CD4-positive, alpha-beta T cell treated with Interleukin-10 for 1 hour (primary cell): ENCODE measurements at places on chromosomes 2 and 18.

DNA sequence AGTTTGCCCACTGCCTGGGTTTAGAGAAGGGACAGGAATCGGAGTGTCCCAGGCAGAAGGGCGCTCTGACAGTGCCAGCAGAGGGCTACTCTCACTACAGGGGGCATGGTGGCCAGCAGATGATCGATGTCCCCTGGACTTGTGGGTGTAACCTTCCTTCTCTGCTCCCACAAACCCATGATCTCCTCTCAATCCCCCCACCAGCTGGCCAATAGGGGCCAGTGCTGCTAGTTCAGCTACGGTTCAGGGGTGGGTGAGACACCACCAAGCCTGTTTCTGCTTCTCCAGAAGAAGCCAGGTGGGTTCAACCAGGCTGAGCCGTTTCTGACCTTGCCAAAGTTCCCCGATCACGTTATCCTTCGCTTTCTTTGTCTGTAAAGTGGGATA, 1.3 kb downstream of the NPPC start:
- no peak for DNase-seq

DNA sequence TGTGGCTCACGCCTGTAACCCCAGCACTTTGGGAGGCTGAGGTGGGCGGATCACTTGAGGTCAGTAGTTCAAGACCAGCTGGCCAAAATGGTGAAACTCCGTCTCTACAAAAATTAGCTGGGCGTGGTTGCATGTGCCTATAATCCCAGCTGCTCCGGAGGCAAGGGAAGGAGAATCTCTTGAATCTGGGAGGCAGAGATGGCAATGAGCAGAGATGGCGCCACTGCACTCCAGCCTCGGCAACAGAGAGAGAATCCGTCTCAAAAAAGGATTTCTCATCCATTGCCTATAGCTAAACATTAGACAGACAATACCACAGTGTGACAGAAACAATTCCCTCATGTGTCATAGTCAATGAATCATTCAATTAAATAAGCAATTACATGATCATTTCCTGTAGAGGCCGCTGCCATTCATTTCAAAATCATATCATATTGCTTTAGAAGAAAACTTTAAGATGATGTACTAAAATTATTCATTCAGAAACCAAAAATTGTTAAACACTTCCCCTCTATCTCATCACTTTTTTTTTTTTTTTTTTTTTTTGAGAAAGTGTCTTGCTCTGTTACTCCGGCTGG, 69.5 kb upstream of the TGIF1 start:
- peak; percentile 52 for DNase-seq

- DNase-seq: no peak
These were observed 322.1 kb downstream of the CNTNAP5 start for GRCh38 chr2:124347209-124347608.

GRCh38 chr18:75375341-75375740, 52.2 kb downstream of the SMIM21 start:
- no peak for DNase-seq

- DNase-seq: no peak
These were observed 248.0 kb downstream of the IKZF2 start for GRCh38 chr2:212903413-212903812.

DNA sequence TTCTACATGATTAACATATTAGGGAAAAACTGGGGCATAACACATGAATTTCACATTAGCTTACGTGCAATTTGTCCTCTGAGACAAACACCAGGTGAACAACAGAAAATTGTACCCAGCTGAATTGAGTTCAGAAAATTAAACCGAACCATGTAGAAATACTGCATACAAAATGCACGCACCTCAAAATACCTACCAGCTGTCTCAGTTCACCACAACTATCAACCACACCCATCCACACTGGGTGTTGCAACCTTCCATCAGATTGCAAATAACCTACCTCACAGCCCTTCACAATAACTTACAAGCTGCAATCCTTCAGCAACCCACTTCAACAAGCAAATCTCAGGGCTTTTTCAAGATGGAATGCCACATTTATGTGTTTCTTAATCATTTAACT, 55.9 kb downstream of the UNC50 start:
- DNase-seq: peak; percentile 71

DNA sequence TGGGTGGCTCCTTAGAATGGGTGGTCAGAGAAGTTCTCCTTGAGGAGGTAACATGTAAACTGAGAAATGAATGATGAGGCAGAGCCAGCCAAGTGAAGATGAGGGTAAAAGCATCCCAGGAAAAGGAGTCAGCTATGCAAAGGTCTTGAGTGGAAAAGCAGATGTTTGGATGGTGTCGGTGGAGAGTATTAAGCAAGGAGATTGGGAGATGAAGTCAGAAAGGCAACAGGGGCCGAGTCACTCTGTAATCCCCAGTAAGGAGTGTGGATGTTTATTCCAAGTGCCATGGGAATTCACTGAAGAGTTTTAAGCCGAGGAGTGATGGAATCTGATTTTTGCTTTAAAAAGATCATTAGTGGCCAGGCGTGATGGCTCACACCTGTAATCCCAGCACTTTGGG, 3.4 kb upstream of the STAMBP start:
- DNase-seq: no peak

- DNase-seq: no peak
These were observed 74.7 kb upstream of the TMEM200C start for GRCh38 chr18:5969989-5970403.

DNA sequence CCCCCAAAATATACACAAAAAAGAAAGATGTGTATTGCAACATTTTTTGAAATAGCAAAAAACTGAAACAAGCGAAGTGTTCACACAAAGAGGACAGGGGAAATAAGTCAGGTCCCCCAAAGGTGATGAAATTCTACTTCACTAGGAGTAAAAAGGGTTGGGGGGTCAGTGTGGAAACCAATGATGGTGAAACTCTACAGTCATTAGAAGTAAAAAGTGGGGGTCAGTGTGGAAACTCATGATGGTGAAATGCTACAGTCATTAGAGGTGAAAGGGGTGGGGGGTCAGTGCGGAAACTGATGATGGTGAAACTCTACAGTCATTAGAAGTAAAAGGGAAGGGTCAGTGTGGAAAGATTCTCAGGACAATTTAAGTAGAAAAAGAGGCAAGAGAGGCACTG, 298.2 kb downstream of the EIPR1 start:
- no peak for DNase-seq

GRCh38 chr18:40215979-40216378, 1739.1 kb upstream of the PIK3C3 start:
- DNase-seq: no peak

DNA sequence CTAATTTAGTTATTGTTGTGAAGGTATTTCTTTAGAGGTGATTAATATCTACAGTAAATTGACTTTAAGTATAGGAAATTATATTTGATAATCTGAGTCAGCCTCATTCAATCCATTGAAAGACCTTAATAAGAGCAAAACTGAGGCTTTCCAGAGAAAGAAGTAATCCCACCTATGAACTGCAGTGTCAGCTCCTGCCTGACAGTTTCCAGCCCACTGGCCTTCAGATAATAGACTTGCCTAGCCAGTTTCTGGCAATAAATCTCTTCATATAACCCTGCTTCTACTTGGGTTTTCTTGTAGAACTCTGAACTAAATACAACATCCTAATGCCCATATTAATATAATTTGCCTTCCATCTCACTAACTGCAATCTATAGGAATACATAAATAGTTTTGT, 437.9 kb upstream of the UBE2E3 start:
- no peak for DNase-seq

- no peak for DNase-seq
These were observed 192.0 kb downstream of the NBAS start for GRCh38 chr2:15369129-15369528.

DNA sequence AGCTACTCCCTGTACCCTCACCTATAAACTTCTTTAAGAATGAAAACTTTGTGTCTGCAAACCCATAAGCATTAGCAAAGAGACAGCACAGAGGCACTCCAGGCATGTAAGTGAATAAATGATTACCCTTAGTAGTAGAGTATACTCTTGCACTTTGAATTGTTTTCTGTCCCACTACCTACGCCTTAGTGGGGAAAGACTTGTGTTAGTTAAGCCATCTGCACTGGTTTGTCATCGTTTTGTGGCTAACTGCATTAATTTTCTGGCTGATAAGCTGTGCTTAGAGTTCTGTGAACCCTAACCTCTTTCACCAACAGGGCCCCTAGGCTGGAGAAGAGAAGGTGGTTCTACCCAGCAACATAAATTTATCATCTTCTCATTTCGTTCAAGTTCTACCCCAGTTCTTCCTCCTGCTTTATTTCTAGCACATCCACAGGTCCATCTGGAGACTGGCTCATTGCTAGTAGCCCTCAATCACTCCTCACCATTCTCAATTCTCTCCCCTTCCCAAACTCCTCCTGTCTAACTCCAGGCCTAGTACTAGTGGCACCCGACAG, 710 bp downstream of the LMAN2L start:
- DNase-seq: no peak

- DNase-seq: no peak
These were observed 1.7 kb downstream of the ROCK2 start for GRCh38 chr2:11342551-11343367.

- DNase-seq: no peak
These were observed 169.6 kb upstream of the BOD1L2 start for GRCh38 chr18:56977309-56977708.

- no peak for DNase-seq
These were observed 1.8 kb upstream of the RNF149 start for GRCh38 chr2:101310090-101310833.

GRCh38 chr2:42693013-42693615, 70.8 kb downstream of the OXER1 start:
- no peak for DNase-seq

DNA sequence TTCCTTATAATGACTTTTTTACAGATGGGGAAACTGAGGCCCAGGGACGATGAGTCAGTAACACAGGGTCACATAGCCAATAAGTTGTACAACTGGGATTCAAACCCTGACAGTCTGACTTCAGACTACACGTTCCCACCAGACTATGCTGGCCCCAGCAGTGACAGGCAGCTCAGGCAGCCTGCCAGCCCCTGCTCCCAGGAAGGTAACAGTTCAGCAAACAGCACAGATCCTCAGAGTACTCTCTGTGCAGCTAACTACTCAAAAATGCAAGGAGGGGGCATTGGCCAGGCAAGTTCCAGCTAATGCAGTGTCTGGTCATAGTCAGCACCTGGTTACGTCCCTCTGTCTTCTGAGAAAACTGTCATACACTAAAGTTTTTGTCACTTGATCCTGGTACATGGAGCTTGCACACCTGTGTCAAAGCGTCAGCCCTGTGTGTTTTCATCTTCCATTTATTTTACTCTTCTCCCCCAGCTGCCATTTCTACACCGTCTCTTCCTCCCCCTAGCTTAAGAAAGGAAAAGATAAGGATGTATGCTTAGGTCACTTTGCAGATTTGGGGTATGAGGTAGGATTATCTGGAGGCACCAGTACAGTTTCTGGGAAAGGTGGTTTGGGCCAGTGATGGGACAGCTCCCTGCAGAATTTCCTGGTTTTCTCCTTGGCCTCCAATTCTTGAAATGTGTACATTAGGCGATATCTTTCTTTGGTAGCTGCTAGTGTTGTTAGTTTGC, 4.5 kb downstream of the SMARCAL1 start:
- DNase-seq: no peak

- no peak for DNase-seq
These were observed 13.9 kb upstream of the SLC1A4 start for GRCh38 chr2:64975232-64975821.

DNA sequence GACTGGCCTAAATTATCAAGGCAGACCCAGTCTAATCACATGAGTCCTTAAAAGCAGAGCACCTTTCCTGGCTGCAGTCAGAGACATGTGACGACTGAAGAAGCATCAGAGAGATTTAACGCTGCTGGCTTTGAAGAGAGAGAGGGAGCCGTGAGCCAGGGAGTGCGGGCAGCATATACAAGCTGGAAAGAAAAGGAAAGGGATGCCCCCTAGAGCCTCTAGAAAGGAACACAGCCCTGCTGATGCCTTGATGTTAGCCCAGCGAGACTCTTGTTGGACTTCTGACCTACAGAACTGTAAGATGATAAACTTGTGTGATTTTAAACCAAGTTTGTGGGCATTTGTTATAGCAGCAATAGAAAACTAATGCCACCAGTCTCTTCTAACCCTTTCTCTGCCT, 58.1 kb downstream of the HEATR5B start:
- DNase-seq: no peak

DNA sequence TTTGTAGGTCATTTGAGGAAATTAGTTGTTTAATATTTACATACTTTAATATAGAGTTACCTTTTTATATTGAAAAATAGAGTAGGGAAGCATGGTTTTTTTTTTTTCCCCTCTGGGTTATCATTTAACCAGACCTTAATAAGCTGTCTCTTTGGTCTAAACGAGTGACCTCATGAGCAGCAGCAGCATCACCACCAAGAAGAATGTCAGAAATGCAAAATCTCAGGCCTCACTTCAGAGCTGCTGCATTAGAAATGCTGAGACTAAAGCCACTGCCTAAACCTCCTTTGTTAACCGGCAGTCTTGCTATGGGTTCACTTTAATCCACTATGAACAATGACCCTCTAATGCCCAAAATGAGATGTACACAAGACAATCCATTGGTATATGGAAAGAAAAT, 733.7 kb upstream of the FAM98A start:
- DNase-seq: no peak

DNA sequence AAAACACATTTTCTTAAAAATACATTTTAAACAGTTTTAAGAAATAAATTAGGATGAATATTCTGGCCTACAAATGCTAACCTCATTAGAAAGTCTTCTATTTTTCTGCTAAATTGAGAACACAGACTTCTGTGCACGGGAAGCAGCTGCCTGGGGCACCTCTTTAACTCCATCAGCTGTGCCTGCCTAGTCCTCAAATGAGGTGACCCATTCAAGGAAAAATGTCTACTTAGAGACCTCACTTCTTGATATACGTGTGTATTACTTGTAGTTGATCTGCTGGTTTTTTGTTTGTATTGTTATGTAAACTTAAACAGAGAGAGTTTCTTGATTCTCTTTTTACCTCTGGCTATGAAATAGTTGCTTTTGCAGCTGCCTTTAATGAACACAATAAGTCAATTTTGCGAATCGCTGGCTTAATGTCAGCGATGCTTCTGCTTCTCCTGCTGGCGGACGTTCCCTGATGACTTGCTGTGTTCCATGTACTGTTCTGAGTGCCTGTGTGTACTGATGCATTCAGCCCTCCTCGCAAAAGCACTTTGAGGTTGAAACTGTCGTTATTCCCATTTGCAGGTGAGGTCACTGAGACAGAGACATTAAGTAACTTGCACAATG, 88.7 kb upstream of the TXNDC2 start:
- DNase-seq: no peak

GRCh38 chr2:203279288-203279687, 40.5 kb downstream of the CYP20A1 start:
- DNase-seq: no peak

GRCh38 chr2:134505446-134505845, 213.4 kb downstream of the TMEM163 start:
- no peak for DNase-seq
